ENCODE measurements at places on chromosomes 16 and 17.
A peak's percentile ranks its signal among the peaks of the same experiment; 100 is the strongest.

GRCh38 chr17:14351493-14351892 is 50.6 kb downstream of the HS3ST3B1 start:
- no peak for DNase-seq

GRCh38 chr16:3020604-3021448 is 658 bp downstream of the TNFRSF12A start:
- peak; percentile 70 for DNase-seq

DNA sequence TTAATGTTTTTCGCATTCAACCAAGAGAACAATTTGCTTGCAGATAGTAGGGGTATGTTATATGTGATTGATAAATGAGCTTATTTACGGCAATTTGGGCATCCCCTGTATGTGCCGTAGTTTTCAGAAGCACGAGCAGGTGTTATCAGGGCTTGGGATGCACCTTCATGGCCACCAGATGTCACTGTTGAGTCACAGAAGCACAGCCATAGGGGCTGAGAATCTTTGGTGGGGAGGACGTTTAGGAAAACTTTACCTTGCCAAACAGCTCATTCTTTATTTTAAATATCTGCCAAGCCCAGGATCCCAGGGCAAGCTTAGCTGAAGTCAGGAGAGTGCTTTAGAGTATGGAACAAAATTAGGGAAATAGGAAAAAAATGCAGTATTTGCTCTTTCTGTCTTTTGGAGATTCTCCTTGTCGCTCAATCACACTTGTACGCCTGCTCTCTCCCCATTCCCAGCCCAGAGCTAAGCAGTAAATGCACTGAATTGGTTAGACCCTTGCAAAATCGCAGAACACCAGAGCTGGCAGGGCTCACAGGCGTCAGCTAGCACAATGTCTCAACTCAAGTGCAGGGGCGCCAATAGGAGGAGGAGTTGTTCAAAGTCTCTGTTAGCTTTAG is 93.6 kb upstream of the MPHOSPH6 start:
- DNase-seq = peak; percentile 45

GRCh38 chr17:34841467-34841866 is 119.8 kb downstream of the CCT6B start:
- DNase-seq = no peak

DNA sequence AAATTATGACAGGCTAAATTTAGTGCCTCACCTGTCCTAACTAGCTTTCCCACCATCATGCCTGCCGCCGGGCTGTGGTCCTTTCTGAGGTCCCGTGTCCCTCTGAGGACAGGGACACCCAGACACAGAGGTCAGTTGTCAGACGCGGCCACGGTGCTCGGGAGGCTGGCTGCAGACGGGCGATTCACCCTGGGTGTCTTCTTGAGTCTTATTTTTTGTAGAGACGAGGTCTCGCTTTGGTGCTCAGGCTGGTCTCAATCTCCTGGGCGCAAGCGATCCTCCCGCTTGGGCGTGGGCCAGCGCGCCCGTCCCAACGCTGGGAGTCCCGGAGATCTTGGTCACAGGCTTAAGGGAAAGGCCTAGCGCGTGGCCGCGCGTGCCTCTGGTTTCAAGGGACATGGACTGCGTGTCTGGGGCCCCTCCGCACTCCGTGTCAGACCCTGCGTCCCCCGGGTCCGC is 797 bp upstream of the RAB11FIP3 start:
- no peak for DNase-seq

DNA sequence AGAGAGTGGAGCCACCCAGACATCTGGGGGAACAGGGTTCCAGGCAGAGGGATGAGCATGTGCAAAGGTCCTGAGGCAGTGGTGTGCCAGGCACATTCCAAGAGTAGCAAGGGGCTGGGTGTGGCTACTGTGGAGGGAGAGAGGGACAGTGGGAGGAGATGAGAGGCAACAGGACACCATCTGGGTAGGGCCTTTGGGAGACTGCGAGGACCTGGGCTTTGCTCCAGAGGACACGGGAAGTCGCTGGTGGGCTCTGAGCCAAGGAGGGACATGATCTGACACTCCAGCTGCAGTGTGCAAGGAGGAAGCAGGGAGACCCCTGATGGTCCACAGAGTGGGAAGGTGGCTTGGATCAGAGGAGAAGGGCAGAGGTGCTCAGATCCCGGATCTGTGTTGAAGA is 56.7 kb upstream of the MED9 start:
- DNase-seq = no peak

DNA sequence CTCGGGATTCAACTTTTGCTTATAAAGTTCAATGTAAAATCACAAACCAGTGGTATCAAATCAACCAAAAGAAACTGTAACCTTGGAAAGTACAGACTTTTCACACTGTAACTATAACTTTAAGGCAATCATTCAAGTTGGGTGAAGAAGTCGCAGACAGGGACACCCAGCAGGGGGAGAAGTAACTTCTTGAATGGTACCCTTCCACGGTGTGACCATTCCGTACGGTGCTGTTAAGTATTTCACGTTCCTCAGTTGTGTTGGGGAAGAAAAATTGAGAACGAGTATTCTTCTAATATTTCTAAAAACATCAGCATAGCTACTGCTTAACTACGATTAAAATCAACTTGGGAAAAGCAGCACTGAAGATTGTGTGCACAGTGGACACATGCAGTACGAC is 55.8 kb downstream of the MYH10 start:
- DNase-seq = no peak

DNA sequence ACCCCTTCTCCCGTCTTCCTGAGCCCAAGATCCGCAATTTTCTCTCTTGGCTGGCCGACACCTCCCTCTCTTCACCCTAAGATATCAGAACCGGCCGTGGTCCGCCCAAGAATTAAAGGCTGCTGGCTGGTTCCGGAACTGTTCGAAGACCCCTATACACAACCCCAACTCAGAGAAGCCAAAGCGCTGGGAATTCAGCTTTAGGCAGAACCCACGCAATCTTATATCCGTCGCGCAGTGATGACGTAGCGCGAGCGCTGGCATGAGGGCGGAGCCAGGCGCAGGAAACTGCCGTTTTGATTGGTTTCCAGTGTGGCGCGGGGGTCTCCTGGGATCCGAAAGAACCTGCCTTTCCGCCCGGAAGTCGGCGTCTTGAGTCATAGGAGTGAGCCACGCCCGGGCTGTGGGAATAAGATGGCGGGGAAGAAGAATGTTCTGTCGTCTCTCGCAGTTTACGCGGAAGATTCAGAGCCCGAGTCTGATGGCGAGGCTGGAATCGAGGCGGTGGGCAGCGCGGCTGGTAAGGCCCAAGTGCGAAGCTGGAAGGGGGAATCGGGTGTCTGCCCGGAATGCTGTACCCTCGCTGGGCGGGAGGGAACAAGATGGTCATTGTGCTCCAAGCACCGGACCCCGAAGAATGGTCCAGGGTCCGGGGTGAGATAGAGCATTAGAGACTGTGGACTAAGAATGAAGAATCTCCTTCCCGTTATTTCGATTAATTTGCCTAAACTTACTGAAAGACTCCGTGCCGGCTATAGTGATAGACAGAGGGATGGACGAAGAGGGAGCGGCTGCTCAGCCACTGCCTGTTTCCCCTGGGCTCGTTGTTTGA is at the start of the genes RECQL5 and SAP30BP:
RECQL5 (minus strand) TSS at position 196 of the 832 bp plus-strand sequence. CDS start 597 bp downstream, outside the sequence.
SAP30BP (plus strand) TSS at position 380 of the 832 bp plus-strand sequence; CDS start at position 415, 35 bp downstream.
- DNase-seq = peak; percentile 98

- DNase-seq = no peak
Observed at GRCh38 chr16:81533175-81533507, 88.5 kb downstream of the CMIP start.

- no peak for DNase-seq
Observed at GRCh38 chr17:7590743-7591142, 849 bp upstream of the SOX15 start.

GRCh38 chr17:39763051-39763820 is 25.5 kb downstream of the GRB7 start:
- DNase-seq = no peak

- DNase-seq = no peak
Observed at GRCh38 chr17:17180141-17180603, 26.0 kb downstream of the PLD6 start.

DNA sequence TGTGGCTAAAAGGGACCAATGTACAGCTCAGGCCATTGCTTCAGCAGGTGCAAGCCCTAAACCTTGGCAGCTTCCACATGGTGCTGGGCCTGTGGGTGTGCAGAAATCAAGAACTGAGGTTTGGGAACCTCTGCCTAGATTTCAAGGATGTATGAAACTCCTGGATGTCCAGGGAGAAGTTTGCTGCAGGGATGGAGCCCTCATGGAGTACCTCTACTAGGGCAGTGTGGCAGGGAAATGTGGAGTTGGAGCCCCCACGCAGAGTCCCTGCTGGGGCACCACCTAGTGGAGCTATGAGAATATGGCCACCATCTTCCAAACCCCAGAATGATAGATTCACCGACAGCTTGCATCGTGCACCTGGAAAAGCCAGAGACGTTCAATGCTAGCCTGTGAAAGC is 13.0 kb downstream of the EFCAB5 start:
- DNase-seq = no peak

- no peak for DNase-seq
Observed at GRCh38 chr16:68422396-68422960, 25.8 kb downstream of the SMPD3 start.

- no peak for DNase-seq
Observed at GRCh38 chr16:50160495-50161164, 7.5 kb downstream of the TENT4B start.

DNA sequence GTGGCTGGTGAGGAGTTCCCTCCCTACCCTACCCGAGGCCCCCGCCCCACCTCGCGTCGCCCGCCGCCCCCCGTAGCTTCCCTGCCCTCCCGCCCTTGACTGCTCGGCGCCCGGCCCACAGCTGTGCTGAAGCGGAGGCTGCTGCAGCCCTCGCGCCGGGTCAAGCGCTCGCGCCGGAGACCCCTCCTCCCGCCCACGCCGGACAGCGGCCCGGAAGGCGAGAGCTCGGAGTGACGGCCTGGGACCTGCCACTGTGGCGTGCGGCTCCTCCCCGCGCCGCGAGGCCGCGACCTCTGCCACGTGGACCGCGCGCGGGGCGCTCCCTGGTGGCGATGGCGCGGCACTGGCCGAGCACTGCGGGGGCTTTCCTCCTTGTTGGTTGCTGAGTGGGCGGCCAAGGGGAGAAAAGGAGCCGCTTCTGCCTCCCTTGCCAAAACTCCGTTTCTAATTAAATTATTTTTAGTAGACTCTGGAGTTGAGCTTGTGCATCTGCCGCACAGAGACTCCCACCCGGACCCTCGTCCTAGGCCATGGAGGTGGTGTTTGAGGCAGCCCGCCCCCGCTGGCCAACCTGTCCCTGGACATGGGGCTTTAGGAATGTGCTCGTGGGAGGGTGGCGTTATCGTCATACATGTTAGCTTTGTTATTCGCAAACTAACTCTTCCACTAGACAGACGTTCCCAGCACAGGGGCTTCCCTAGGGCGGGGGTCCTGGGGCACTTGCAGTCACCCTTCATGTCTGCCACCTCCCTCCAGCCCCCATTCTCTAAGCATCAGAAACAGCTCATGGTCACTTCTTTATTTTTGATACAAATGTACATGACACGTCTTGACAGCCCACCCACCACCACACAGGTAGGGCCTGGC is 4.4 kb downstream of the TP53I13 start:
- peak; percentile 79 for DNase-seq

DNA sequence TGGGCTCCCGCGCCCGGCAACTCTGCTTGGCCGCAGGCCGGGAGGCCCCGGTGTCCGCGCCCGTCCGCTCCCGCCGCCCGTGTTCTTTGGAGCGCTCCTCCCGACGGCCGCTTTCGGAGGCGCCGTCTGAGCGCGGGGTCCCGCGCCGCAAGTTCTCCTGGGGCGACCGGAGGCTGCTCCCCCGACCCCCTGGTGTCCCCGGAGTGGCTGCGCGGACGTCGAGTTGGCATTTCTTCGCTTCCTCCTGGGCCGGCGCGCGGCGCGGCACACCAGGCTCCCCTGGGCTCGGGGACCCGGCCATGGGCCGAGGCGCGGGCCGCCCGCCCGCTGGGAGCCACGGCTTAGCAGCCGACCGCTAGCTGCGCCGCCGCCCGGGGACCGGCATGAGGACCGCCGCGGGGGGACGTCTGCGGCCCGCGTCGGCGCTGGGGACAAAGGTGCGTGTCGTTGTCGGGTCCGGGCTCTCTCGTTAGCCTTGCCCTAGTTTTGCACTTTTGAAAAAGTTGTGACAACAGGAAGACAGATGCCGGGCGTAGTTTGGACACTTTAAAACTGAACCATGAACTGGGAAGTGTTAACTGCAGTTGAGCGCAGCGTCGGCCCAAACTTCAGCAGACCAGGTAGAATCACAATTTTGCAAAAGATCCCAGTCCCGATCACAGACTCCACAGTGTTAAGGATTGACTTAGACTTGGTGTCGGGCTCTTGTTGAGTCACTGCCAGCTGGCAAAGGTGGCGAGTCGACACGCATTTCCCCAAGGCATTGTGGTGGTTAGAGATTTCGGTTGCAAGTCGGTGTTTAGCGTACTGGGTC is 700 bp downstream of the UBN1 start:
- no peak for DNase-seq

- DNase-seq = no peak
Observed at GRCh38 chr17:32912218-32912897, 15.6 kb upstream of the TMEM98 start.

DNA sequence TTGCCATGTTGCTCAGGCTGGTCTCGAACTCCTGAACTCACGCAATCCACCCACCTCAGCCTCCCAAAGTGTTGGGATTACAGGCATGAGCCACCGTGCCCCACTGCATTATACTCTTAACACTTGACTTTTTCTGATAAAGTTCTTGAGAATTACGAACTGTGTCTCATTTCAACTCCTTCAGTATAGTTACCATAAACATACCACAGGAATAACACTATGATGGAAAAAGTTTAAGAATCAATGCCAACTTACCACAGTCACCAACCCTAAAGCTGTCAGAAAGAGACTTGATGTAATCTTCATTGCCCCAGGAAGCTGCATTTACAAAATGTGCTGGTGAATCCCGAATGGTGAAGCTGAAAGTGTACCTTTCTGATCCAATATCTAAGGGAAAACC is 10.2 kb downstream of the MEIOB start:
- no peak for DNase-seq

DNA sequence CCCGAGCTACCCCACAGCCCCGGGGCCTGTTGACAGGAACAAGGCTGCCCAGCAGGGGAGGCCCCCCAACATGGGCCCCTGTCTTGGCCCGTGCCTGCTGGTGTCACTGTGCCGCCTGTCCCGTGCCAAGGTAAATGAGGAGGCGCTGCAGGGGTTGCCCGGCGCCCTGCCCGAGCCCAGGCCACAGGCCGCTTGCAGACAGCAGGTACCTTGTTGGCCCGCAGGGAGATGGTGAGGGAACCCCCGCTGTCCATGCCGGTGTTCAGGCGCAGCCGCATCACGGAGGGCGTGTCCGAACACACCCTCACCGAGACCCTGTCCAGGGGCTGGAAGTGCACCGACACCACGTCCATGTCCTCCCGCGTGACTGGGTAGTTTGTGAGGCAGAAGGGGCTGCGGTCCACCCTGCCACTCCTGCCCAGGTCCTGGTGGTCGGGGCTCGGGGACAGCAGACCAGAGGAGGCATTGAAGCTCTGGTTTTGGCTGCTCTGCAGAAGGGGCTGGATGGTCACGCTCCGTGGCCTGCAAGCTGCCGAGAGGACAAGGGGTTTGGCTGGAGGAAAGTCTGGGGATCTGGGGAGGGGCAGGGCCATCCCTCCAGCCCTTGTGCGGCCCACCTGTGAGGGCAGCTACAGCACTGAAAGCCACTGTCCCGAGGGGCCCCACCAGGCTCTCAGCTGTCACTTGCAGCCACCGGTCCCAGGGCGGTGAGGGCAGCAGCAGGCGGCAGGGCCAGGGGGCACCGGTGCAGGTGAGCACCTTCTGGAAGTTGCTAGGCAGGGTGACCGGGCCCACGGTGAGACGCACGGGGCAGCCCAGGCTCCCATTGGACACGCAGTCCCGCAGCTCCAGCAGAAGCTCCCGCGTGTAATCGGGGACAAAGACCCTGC is 5.6 kb downstream of the PGAP6 start:
- no peak for DNase-seq
